Stimulated activated naive CD4-positive, alpha-beta T cell treated with Interleukin-2 at 50 U/mL for 16 hours (primary cell): ENCODE measurements at places on chromosomes 5 and 9.

DNA sequence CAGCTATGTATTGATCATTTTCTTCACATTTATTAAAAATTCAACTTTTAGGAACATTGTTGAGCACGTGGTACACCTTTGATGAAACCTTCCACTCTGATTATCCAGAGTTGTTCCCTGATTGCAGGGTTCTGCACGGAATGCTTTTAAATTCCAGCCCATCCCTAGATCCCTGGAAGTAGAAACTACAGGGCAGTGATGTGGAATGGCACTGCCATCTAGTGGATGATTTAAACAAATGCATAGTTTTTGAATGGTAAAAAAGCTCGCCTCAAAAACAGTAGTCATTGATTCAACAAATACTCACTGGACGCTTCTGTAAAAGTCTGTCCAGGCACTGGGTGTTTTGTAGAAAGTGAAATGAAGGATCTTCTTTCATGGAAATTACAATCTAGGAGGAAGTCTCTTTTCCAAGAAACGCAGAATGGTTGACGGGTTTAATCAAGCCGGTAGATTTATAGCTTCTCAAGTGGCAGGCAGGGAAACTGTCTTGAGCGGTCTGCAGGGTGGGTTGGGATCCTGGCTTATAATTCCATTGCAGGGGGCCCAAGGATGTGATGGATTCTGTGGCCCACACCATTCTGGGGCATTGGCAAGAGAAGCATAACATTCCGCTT lies 118.4 kb downstream of the ARHGAP26 start:
- DNase-seq, result no peak

DNA sequence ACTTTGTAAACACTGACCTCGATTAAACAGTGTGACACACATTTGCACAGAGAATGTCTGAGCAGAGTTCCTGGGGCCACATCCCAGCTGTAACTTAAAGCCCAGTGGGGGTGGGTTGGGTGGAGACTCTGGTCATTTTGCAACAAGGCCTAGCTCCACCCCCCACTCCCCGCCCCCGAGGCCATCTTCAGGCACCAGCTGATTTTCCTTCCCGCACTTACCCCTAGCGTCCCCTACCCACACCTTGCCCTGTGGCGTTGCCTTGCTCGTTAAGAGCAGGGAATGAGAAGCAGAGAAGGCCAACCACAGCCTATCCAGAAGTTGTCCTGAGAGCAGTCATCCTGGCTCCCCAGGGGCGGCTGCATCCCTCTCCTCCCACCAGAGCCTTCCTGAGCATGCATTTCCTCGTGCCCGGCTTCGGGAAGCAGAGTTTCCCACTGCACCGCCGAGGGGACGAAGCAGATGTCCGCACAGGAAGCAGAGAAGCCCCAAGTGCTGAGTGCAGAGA lies 101.7 kb upstream of the SARDH start:
- no peak for DNase-seq

DNA sequence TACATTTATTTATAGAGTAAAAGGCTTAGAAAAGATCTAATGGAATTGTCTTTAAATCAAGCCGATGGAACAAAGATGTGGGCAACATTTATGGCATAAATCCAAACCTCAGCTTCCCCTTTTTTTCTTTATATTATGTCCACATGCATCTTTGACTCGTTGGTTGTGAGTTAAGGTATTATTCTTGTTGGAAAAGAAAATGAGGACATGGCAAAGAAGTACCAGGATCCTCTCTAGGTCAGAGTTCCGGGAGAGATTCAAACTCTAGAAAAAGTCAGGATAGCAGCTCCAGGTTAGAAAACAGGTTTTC lies 508 bp upstream of the NME5 start:
- DNase-seq, result no peak

DNA sequence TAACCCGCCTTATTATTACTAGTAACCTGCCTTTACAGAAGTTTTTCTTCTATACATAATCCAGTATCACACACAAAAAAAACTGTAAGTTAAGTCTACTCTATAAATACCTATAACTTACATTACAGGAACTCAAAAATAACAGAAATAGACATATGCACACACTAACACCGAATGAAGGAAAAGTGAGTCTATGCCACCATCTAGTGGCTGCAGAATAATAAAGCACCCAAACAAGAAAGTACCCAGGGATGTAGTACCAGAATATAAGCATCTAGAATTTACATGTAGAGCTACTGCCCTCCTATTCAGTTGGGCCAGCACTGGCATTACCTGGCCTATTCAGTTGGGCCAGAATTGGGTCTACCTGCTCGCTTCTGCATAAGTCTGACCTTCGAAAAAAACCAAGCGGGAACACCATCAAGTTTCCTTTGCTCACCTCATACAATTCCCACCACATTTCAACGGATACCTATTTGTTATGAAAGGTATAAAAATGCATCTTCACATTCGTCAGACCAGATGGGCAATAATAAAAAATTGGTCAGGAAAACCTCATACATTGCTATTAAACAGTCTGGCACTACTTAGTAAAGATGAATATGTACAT lies 4.0 kb upstream of the NIPSNAP3A start:
- no peak for DNase-seq

- no peak for DNase-seq
Measured at GRCh38 chr5:140219068-140219991, 44.3 kb downstream of the CYSTM1 start.
